Activated naive CD4-positive, alpha-beta T cell treated with Interleukin-2 at 50 U/mL for 16 hours (primary cell): ENCODE measurements at places on chromosomes 2 and 18.

DNA sequence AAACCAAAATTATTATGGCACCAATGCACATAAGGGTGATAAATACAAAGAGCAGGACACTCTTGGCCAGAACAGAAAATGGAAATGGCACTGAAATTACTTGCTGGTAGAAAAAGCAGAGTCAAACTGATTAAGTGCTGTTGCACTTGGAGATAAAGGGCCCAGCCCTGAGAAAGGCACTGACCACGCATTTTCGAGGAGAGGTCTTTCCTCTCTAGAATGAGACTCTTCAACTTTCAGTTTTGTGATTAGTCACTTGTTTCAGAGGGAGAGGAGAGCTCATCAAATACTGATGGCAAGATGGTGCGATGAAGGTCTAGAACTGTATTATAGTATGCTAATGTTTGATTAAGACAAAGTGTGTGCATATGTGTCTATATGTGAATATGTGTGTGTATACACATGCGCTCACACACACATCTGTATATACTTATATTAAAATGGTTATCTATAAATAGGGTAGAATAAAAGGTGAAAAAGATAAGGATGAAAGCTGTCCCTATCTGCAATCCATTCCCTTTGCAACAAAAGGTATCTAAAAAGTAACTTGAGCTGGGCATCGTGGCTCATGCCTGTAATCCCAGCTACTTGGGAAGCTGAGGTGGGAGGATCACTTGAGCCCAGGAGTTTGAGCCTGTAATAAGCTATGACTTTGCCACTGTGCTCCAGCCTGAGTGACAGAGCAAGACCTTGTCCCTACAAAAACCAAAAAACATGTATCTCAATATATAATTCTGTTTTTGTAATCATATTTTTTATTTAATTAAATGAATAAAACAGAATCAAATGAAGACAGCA, 48.8 kb upstream of the ZDBF2 start:
- DNase-seq: no peak

GRCh38 chr18:6482198-6482977, 67.7 kb upstream of the L3MBTL4 start:
- no peak for DNase-seq

DNA sequence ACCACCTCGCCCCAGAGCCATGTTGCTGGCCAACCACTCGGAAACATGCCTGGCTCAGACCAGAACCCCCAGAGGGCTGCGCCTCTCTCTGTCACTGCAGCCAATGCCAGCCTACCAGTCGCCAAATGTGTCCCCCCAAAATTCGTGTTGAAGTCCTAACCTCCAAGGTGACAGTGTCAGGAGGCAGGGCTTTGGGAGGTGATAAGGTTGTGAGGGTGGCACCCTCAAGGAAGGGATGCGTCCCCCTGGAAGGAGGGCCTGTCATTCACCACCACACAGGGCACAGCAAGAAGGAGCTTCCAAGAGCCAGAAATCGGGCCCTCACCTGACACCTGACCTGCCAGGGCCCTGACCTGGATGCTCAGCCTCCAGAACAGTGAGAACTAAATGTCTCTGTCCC, 291.9 kb upstream of the SALL3 start:
- DNase-seq: no peak

GRCh38 chr18:64380117-64380516, 231.2 kb upstream of the LINC00305 start:
- no peak for DNase-seq

GRCh38 chr18:2508155-2508554, 63.1 kb downstream of the METTL4 start:
- DNase-seq: no peak

DNA sequence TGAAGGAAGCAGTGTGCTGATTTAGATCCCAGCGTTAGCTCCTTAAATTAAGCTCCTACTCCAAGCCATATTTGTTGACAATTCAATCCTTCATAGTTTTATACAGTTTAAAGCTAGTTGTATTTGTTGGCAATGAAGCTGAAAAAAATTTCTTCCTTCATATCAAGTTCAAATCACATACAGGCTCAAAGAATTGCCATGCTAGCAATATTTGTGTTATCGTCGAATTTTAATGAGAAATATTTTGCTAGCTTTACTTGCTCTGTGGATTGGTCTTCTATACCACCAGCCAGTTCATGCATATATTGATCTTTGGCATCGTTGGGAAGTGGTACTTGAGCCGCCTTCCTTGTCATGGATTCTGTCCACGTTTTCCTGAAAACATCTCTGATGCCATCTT, 204.6 kb upstream of the HDAC4 start:
- no peak for DNase-seq

GRCh38 chr18:75248426-75249174, 38.0 kb downstream of the TSHZ1 start:
- DNase-seq: no peak

DNA sequence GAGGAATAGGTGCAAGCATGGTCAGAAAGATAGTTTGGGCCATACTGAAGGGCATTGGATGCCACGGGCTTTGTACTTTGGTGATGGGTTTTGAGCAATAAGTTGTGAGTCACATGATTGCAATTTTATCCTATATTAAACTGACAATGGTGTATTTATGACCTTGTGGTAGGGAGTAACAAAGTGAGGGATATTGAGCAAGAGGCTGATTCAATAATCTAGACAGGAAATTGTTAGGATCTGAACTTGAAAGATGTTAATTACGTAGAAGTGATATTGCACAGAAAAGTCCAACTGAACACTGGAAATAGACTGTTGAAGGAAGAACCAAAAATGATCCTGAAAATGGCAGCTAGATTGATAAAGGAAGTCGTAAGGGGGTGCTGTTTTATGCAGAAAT, 46.6 kb upstream of the TCF4 start:
- no peak for DNase-seq

- DNase-seq: no peak
Measured at GRCh38 chr2:73837847-73838585, 9.3 kb downstream of the STAMBP start.

GRCh38 chr2:55493220-55493619, 26.3 kb upstream of the CFAP36 start:
- DNase-seq: no peak

- DNase-seq: peak; percentile 30
Measured at GRCh38 chr2:148552675-148553331, 91.7 kb upstream of the EPC2 start.

DNA sequence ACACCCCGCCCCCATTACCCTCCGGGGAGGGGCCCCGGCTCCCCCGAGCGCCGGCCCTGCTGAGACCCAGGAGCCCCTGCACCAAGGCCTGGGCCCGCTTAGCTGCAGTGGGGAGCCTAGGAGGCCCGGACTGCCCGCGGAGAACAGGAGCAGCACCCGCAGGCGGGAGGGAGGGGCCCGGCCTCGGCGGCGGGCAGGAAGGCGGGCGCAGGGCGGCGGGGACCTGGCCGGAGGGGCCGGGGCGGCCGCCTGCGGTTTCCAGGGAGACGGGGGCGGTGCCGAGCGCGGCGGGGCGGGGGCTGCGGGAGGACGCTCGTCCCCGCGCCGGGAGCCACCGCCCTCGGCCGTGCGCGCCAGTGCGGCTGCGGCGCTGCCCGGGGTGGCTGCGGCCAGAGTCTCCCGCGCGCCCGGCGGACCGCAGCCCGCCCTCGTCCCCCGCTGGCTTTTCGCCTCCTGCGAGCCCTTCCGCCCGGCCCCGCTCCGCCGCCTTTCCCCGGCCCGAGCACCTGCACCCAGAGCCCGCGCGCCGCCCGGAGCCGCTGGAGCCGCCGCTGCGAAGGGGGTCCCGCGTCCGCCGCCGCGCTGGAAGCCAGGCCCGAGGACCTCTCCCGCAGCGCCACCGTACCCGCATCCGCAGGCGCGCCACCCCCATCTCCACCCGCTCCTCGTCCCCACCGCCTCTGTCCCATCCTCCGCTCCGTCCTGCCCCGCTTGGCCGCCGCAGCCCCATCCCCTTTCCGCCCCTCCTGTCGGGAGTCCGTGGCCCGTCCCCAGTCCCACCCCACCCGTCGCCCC, 17.2 kb downstream of the GPC1 start:
- no peak for DNase-seq

DNA sequence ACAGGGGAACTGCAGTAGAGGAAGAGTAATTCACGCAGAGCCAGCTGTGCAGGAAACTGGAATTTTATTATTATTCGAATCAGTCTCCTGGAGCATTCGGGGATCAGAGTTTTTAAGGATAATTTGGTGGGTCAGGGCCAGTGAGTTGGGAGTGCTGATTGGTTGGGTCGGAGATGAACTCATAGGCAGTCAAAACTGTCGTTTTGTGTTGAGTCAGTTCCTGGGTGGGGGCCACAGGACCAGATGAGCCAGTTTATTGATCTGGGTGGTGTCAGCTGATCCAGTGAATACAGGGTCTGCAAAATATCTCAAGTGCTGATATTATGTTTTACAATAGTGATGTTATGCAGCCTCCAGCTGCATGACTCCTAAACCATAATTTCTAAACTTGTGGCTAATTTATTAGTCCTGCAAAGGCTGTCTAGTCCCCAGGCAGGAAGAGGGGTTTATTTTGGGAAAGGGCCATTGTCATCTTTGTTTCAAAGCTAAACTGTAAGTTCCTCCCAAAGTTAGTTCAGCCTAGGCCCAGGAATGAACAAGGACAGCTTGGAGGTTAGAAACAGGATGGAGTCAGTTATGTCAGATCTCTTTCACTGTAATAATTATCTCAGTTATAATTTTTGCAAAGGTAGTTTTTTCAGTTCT, 67.0 kb downstream of the ASAP2 start:
- DNase-seq: no peak

DNA sequence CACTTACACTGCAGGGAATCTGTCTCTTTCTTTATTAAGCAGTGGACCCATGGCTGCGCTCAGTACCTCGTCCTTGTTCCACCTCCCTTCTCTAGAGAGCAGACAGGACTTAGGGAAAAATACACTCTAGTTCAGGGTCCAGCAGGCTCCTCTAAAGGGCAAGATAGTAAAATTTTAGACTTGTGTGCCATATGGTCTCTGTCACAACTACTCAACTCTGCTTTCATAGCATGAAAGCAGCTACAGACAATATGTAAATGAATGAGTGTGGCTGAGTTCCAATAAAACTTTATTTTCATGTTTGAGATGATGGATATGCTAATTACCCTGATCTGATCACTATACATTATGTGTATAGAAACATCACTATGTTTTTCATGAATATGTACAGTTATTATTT, 163.1 kb downstream of the BABAM2 start:
- DNase-seq: no peak

- DNase-seq: no peak
Measured at GRCh38 chr2:231932985-231933915, 7.1 kb upstream of the NPPC start.

GRCh38 chr2:25187729-25188350, 19.5 kb upstream of the POMC start:
- DNase-seq: no peak

- no peak for DNase-seq
Measured at GRCh38 chr2:58914733-58915505, 673.8 kb upstream of the FANCL start.
